CD4-positive, alpha-beta memory T cell (primary cell): ENCODE measurements at places on chromosomes 3 and 15.

DNA sequence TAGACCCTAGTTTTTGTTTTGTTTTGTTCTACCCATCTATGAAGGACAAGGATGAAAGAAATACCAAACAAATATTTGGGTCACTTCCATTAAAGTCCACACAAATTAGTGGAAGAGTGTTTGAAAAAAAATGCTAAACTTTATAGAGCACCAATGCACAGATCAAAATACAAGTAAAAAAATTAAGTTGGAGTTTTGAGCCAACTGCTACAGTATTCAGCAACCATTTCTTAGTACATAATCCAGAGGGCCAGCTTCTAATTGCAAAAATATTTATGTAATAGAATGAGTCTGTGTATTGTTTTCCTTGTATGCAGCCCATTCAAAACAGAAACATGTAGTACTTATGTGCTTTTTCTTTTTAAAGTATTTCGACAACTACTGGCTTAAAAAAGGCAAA is 121.1 kb downstream of the CBLB start:
- no peak for DNase-seq

DNA sequence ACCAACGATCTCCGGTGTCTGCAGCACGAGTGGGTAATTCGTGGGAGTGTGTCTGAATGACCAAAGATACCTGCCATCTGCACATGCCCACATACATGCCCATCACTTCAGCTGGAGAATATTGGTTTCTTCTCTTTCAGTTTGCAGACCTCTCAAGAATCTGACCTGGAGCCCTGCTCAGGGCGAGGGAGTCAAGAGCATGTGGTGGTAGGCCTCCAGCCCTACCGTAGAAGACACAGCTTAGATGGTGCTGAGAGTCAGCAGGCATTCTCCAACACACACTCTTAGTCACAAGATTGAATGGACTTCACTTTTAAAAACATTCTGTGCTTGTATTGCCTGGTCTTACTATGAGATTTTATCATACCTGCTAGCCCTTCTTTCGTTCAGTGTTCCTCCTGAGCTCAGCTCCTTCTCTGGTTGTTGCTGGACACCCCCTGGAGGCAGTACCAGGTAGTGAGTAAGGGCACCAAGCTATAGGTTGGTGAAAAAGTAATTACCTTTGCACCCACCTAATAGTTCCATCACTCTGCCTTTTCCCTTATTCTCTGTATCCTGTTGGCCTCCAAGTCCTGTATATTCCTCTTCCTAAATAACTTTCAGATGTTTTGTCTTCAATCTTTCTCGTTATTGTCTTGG is 252.0 kb downstream of the CACNA2D3 start:
- DNase-seq: no peak

- no peak for DNase-seq
These were observed 36.4 kb downstream of the SEC22C start for GRCh38 chr3:42545284-42545900.

DNA sequence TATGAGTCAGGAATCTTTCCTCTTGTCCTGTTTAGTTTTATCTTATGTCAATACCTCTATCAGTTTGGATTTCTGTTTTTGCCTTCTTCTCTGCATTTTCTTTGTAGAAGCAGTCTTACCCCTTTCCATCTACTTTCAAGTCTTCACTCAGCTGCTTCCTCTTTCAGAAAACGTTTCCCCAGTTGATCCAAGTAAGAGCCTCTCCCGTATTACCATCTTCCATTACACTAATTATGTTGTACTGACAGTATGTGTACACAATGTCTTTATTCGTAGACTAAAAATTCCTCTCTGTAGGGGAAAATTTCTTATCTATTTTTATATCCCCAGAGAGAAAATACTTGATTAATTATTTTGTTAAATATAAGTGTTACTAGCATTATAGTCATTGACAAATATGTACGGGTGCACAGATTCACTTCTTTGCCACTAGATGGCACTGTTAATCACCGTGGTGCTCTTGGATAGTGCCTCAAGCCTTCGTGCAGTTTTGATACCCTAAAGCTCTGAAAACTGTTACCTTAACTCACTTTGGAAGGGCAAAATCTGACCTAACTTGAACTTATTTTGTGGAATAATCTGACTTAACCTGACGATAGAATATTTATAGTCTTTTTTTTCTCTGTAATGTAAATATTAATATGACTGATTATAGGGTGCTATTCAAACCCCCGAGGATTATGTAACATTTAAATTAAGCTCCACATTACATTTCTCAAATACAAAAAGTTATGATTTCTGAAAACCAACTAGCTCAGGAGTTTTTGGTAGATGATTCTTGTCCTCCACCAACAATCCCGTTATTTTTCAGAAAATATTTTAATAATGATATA is 74.2 kb upstream of the POU1F1 start:
- peak; percentile 46 for DNase-seq

DNA sequence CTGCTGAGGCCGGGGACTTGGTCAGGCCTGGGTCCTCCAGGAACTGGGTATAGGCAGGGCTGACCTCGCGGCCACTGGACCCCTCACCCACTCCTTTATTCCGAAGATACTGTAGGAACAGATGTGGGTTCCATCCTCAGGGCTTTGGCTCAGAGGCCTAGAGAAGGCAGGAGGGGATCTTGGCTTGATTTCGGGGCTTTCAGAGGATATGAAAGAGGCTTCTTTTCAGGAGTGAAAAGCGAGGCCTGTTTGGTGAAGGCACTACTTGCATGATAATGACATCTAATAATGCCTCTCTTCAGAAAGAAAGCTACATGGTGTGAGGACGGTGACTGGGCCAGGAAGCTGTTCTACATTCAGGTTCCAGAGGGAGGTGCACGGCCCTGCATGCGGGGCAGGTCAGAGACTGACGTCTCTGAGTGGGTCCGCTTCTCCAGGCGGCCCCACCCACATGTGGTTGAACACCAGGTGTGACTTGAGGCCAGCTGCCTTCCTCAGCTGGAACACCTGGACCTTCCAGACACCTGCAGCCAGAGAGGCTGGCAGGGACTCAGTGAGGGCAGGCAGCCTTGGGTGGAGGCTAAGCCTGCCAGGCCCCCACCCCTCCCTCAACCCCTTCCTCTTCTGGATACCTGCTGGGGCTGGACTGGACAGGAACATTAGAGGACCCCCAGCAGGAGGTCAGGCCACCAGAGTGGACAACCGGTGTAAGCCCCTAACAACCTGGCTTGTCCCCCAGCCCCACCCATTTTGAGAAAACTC is 31.1 kb upstream of the HHATL start:
- DNase-seq: no peak

DNA sequence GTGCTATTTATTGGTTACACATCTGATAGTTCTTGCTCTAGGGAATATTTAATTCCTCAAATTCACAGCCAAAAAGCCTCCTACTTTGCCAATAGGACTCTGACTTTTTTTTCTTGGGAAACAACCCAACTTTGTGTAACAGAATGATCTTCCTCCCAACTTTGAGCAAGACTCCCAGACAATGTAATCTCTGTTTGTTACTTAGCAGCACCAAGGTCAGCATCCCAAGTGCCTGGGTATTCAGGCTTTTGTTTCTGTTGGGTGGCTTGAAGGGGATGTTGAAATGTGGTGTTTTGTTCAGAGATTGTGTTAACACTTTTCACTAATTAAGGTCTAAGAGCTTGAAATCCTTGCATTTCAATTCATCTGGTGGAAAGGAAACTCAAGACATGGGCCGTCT is 115.8 kb downstream of the ADAMTS9 start:
- DNase-seq: no peak

- DNase-seq: no peak
These were observed 457.7 kb downstream of the EPHA3 start for GRCh38 chr3:89565098-89565497.

DNA sequence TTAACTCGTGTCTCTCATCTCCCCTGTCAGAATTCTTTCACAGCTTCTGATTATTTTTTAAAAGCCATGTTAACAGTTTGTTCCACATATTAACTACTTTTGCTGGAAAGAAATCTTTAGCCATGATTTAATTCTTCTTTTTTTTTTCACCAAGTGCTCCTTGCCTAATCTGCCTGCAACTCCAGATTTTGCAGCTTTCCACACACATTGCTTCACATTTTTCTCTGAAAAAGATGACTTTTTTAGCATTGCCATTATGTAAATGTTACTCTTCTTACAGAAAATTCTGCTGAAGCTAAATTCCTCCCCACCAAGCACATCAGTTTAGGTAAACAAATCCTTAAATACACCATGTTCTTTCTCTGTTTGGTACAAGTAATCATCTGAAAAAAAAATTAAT is 23.4 kb upstream of the PPARG start:
- no peak for DNase-seq

- DNase-seq: no peak
These were observed 15.5 kb upstream of the MRPS22 start for GRCh38 chr3:139328356-139328755.

DNA sequence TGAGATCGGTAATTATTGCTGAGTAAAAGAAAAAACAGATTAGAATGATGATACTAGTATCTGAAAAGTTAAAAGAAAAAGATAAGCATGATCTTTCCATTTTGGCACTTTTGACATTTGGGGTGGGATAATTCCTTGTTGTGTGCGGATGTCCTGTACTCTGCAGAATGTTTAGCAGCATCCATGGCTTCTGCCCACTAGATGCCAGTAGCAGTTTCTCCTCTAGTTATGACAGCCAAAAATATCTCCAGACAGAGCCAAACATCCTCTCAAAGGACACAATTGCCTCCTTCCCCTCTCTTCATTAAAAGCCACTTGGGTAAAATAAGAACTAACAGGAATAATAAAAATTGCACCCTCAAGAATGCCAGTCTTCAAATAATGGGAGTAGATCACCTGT is 468.8 kb upstream of the GRM7 start:
- no peak for DNase-seq

DNA sequence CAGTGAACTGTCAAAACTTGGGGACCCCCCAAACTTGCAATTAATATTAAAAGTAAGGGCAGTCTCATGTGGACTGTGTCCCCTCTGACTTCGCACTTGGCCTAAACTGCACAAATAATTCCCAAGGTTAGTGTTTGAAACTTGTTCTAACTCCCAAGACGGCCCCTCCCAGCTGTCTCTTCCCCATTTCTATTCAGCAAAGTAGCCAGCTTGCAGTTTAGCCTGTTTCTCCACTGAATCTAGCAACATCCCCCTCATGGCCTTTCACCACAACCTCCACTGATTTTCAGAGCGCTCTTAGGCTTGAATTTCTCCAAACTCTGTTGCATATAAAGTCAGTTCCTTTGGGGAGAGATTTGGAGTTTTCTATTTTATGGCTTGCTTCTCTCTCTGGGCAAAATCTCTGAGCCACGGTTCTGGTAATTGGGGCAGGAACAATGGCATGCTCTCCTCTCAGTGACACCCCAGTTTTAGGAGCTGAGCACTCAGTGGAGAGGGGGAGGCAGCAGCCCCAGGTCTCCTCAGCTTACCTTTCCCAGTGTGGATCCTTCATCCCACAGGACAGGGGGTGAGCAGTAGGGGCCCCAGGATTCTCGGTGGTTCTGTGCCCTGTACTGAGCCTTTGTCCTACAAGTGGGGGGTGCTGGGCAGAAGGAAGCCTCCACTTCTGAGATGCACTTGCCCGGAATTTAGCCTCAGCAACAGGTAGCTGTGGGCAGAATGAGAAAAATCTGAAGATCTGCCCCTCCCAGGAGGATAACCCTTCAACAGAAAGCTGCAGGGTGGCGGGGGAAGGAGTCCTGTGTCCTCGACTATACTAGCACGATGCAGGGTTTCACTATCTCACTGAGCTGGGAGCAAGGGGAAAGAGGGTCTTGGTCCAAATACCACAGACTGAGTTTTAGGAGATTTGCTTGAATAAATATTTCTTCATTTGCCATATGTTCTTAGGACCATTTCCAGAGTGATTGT is 39.3 kb upstream of the GATA2 start:
- no peak for DNase-seq

DNA sequence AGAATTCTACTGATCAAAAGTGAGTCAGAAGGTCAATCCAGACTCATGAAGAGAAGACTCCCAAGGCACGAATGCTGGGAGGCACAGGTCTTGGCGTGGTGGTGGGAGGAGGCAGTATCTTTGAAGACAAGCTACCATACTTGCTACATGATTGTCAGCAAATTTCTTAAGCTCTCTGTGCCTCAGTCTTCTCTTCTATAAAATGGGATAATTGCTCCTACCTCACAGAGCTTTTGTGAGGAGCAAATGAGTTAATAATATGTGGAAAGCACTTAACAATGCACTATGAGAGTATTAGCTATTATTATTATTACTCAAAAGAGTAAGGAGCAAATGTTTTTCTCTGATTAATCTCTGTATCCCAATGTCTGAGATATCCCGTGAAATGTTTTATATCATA is 36.2 kb downstream of the EHD4 start:
- DNase-seq: no peak

GRCh38 chr3:78279091-78279490 is 1239.2 kb downstream of the ROBO2 start:
- no peak for DNase-seq

GRCh38 chr3:26712211-26713026 is 89.8 kb downstream of the LRRC3B start:
- peak; percentile 17 for DNase-seq

DNA sequence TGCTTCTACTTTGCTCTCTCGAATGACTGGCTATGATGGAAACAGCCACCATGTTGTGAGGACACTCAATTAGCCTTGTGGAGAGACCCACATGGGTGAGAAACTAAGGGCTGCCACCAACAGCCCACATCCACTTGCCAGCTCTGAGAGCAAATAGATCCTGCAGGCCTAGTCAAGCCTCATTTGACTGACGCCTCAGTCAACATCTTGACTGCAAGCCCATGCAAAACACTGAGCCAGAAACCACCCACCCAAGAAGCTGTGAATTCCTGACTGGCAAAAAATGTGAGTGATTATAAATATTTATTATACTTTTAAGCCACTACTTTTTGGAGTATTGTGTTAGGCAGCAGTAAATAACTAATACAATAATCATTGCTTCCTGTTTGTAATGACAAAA is 58.4 kb downstream of the NOX5 start:
- DNase-seq: no peak

- no peak for DNase-seq
These were observed 64.3 kb upstream of the LRRN1 start for GRCh38 chr3:3734881-3735280.

DNA sequence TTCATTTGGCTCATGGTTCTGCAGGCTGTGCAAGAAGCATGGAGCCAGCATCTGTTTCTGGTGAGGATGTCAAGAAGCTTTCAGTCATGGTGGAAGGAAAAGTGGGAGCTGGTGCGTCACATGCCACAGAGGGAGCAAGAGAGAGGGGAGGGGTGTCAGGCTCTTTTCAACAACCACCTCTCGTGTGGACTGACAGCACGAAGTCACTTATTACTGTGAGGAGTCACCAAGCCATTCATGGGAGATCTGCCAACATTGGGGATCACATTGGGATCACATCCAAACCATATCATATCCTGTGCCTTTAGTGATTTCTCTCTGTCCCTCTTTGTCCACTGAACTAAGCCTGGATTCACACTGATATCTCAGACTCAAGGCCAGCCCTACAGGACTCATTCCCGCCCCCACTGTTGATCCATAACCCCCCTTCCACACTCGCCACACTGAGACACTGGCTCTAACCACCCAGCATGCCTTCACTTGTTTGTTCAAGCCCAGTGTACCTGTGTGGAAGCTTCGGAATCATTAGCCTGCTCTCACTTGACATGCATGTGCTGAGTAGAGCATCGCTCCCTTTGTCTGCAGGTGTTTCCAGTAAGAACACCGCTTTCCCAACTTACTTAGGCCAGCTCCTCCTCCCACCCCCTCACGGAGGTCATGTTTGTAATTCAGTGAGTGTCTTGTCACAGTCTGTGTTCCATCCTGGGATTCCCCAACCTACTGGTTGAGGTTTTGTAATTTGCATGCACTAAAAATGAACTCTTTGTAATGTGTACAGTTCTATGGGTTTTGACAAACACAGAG is 132.2 kb downstream of the KLF13 start:
- DNase-seq: no peak

GRCh38 chr3:73234354-73235014 is 173.0 kb downstream of the EBLN2 start:
- DNase-seq: no peak

- DNase-seq: no peak
These were observed 92.6 kb downstream of the AAGAB start for GRCh38 chr15:67161881-67162280.
